ENCODE measurements at places on chromosomes 16 and 17.

- no peak for DNase-seq
Measured at GRCh38 chr17:74963656-74964055, 8.9 kb downstream of the HID1 start.

DNA sequence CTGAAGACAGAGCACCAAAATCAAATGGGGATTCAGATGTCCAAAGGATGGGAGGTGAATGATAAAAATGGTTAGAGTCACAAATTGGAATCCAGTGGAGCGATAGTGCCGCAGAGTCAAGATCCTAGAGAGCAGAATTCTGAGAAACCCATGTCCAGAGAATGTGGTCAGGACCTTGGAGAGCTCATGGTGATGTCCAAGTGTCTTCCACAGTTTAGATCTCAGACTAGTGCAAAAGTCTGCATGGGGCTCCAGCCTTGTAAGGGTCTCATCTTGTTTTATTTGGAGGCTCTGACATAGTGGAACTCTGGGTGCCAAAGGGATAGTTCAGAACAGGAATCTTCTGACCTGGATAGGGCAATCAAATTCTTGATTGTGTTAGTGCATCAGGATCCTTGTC is 245.9 kb upstream of the HSBP1 start:
- no peak for DNase-seq

- DNase-seq: no peak
Measured at GRCh38 chr17:65018610-65019316, 37.8 kb downstream of the GNA13 start.

DNA sequence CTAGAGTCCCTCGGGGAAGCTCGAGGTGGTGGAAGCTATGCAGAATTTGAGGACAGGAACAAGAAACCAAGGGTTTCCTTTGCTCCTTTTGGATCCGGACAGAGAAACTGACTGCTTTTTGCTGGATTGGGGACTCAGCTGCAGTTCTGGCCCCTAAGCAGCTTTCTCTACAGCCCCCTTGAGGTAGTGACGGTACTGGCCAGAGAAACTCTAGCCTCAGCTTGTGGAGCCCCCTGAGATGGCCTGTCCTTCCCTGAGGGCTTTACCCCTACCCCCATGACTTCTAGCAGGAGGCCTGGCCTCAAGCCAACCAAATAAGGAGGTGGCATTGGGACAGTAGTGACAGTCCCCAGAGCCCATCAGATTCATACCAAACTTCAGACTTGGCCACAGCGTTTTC is 118.1 kb downstream of the IRX5 start:
- no peak for DNase-seq

DNA sequence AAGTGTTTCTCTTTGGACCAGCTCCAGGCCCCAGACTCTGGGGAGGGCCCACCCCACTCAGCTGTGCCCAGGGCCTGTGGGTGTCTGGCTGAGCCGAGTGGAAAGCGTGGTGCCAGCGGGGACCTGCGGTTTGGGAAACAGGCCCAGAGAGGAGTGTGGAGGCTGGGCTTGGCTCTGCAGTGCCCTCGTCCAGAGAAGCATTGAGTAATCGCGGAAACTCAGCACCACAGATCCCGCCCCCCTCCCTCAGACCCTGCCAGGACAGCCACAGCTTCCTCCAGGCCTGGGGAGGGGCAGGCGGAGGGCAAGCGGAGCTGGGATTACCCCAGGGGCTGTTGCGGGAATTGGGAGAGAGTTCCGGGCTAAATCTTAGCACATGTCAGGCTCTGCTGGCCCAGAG is 14.6 kb upstream of the PITPNA start:
- DNase-seq: no peak

DNA sequence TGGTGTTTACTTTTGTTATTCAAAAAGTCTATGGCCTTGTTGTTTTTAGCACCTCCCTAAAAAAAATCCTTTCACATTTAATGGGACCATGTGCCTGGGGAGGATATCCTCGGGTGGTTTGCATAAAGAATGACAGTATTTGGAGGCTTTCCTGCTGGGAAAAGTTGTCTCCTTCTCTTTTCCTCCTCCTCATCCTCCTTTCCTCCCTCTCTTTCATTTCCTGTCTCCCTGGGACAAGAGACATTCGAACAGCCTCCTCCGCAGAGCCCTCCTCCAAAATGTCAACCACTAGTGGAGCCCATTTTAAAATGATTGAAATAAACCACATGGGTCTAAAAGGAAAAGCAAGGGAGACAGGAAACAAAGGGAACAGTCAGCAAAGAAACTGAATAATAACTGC is 67.4 kb downstream of the MYH13 start:
- no peak for DNase-seq

GRCh38 chr17:73681946-73682345 is 37.7 kb upstream of the SDK2 start:
- DNase-seq: no peak

- no peak for DNase-seq
Measured at GRCh38 chr17:39714234-39714633, 14.4 kb downstream of the ERBB2 start.

GRCh38 chr17:2695243-2695960 is 16.2 kb downstream of the CLUH start:
- no peak for DNase-seq

- DNase-seq: no peak
Measured at GRCh38 chr16:57427824-57428223, 19.4 kb downstream of the CIAPIN1 start.

DNA sequence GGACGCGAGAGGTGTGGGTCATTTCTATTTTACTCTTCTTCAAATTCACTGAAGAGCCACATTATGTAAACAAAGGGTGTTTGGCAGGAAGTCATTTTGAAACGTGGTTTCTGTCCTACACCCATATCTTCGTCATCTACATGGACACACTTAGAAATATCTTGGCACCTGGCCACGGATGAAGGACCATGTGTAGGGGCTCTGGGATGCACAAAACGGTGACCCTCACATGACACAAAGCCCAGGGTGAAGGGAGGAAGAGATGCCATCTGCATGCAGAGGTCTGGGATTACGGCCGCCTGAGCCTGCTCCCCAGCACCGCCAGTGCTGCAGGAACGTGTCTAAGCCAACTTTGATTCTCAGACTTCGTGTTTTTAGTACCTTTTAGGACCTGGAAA is 130.2 kb upstream of the CHMP6 start:
- DNase-seq: no peak

- no peak for DNase-seq
Measured at GRCh38 chr16:19710191-19710908, 7.7 kb downstream of the KNOP1 start.

- no peak for DNase-seq
Measured at GRCh38 chr17:17557796-17558195, 33.7 kb downstream of the PEMT start.

DNA sequence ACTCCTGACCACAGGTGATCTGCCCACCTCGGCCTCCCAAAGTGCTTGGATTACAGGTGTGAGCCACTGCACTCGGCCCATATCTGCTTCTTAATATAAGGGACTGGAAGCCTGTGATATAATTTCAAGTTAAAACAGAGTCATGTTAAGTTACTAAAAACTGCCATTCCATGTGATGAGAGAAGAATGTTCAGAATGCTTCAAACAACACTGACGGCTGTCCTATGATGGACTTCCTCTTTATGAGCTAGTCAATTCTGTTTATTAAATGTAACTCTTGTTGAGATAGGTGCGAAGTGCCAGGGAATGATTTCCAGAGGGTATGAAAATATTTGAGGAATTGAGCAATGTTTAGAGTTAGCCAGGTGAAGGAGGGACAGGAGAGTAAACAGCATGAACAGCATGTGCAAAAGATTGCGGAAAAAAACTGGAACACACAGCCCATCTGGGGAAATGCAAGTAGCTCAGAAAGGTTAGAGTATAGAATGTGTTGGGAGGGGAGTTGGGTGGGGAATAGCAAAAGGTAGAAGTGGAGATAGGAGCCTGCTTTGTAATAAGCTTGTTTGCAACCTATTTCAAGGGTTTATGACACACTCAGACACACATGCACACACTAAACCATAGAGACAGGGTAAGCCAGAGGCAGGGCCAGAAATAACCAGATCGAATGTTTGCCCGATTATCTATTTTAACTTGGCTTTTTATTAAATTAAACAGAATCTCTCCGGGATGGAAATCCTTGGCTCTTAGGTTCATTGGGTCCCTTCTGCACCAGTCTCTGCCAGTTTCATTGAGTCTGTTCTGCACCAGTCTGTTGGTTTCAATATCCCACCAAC is 135.6 kb upstream of the COX10 start:
- DNase-seq: no peak

- DNase-seq: no peak
Measured at GRCh38 chr17:62757500-62757951, 50.6 kb downstream of the MARCHF10 start.

DNA sequence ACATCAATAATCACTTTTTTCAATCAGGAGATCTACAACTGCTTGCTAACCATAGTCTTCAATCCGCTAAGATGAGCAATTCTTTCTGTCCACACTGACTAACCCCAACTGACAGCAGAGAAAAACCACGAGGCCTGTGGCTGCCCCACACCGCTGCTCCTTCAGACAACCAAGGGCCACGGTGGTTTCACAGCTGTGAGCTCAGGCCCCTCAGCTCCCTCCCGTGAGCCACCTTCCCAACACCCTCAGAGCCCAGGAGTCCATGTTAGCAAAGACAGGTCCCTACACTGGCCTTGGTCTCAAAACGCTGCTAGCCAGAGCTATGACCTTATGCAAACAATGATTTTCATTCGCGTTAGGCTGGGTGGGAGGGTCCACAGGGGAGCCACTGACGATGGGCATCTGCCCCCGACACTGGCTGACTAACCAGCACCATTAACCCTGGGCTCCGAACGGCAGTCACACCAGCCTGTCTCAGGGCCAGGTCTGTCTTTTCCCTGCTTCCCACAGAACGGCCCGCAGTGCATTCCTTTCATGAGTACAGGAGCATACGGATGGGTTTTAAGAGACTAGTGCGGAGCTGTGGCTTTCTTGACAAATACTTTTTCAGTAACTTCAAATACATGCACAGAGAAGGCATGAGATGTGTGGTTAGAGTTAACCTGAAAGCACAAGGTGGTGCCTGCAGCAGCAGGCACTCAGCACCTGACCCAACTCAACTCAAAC is 67.3 kb downstream of the ANKRD11 start:
- DNase-seq: peak; percentile 31

- no peak for DNase-seq
Measured at GRCh38 chr17:19865021-19865420, 2.7 kb downstream of the ULK2 start.

DNA sequence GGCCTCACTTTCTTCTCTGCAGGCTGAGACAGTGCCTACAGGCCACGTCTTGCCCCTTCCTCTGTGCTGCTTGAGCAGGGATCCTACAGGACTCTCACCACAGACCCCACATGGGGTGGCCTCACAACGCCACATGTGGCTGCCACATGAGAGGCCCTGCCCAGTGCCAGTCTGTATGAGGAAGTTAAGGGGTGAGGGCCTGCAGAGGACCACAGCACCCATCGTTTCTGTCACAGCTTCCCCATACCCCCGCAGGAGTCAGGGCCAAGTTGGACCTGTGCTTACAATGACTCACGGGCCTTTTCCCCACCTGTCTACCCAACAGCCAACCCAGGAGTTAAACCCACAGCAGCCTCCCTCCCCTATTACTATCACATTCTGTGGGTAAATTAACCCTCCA is 2.9 kb upstream of the GSDMB start:
- no peak for DNase-seq
